Stimulated activated CD4-positive, alpha-beta T cell treated with anti-CD3 and anti-CD28 coated beads, Interleukin-1b, Interleukin-23, amount 100 ng/mL, for 1 hour (primary cell): ENCODE measurements at places on chromosomes 7 and 10.

GRCh38 chr10:34740321-34740720, 74.8 kb downstream of the PARD3 start:
- DNase-seq: no peak

- no peak for DNase-seq
Measured at GRCh38 chr10:33676606-33677339, 342.3 kb upstream of the NRP1 start.

DNA sequence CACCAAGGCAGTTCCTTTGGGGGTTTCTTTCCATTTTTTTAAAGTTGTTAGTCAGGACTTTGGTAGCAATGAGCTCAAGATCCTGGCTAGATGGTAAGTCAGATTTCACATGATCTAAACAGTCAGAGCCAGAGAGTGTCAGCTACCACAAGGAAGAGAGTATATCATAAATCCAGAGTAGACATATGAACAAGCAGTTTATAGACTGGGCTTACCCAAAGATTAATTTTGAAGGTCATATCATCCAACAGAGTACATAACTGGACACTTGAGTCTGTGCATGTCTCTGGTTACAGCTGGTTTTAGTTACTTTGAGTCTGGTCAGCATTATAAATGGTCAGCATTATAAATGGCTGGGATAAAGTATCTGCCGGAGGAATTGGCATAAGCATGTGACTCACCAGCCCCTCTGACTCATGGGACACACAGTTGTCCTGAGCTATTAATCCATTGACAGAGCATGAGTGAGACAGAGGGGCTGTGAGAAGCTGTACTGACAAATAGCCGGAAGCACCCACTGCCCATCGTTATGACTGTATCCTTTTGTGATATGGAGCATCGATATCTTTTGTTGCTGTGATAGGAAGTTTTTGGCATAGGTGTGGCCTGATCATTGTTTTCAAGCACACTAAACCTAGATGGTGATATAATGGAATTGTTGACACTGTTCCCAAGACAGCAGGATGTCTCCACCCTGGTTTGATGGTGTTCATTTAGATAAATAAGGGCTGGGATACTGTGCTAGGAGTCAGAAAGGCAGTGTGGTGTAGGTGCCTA, 19.3 kb downstream of the PPP1R3C start:
- no peak for DNase-seq

DNA sequence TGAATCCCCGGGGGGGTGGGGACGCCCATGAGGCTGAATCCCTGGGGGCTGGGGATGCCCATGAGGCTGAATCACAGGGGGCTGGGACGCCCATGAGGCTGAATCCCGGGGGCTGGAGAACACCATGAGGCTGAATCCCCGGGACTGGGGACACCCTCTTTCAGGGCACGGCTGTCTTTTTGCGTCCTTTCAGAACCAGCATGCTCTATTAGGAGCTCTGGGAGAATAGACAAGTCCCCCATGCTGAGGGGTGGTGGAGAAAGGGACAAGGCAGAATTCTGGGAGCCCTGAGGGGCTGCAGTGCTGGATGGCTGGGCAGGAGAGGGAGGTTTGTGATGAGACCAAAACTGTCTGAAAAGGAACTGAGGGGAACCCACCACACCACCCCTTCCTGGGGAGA, 257.3 kb upstream of the TCERG1L start:
- no peak for DNase-seq

DNA sequence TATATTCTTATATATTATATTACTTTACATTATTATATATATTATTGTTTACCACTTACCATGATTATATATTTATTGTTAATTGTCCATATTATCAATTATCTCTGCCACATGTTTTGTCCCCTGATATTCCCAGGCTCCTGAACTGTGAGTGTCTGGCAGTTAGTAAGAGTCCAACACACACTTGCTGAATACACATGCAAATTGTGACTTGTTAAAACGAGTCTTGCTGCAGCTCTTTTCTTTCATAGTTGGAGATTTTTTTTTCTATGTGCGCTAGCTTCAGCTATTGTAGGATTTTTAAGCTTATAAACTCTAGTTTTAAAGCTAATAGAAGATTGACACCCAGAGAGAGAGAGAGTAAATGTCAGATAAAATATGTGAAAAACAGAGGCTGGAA, 207.8 kb upstream of the FAM3C start:
- DNase-seq: no peak

DNA sequence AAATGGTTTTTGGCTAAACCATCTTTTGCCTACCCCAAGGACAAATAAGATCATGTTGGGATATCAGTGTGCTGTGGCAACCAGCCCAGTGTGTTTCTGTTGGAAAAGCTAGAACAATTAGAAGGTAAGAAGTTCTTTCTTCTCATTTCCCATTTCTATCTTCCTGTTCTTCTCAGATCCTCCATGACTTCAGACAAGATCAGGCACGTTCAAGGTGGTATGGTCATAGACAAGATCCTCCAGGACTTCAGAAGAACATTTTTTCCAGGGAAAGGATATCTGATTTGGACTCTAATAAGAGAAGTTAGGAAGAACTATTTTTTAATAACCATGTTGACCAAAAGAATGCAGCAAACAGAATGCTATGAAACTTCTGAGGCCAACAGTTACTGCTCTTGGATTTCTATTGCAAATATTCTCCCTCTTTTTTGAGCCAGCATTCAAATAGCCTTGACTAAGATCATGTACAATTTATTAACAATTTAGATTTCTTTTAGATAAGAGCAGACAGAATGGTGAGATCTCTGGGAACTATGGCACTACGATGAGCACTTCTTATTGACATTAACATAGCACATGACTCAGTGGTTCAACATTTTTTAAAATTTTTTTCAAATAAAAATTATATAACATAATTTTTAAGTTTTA, 15.9 kb downstream of the HYCC1 start:
- no peak for DNase-seq

- DNase-seq: no peak
Measured at GRCh38 chr10:24850727-24851296, 101.6 kb downstream of the PRTFDC1 start.

DNA sequence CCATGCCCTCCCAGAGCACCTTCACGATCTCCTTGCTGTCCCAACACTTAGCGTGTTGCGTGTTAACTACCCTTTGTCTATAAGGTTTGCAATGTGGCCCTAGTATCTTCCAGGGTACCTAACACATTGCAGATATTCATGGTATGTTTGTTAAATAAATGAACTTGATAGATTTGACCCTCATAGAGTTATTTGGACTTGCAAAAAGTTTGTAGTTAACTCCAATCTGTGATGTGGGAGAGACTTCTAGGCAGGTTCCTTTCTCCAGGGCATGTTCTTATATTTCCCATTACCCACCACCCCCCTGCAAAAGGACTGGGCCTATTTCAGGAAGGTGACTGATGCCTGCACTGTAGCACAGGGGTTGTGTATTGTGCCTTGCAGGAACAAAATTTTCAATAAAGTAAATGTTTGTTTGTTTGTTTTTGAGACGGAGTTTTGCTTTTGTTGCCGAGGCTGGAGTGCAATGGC, 612 bp downstream of the HILPDA start:
- DNase-seq: no peak
